A673 (cell line): ENCODE measurements at places on chromosomes 1 and 21. TPM values are rescaled to one million over a fixed set of nuclear protein-coding genes. Genes with fewer than 3 reads are reported as not detected.

DNA sequence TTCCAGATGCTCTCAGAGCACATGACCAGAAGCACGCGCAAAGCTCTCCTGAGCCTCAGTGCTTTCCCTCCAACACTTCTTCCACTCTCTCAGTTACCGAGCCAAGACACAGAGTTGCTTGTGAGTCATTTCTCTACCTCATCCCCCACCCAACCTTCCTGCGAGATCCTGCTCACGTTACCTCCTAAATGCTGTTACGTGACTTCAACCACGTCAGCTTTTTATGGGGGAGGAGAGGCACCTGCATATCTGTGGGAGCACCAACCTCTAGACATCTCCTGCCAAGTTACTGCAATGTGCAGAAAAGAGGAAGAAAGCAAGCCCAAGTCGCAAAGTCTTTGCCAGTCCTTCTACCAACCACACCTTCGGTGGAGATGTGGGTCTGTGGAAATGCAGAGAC is 27.2 kb upstream of the ERG start:
- no peak for DNase-seq

GRCh38 chr21:15468368-15468767 is 261.4 kb upstream of the USP25 start:
- no peak for DNase-seq

PRR9 gene
- total RNA-seq = not detected in 2 replicates

GRCh38 chr1:50968821-50969610 is 1.0 kb upstream of the CDKN2C start:
- peak; percentile 53 for DNase-seq

DNA sequence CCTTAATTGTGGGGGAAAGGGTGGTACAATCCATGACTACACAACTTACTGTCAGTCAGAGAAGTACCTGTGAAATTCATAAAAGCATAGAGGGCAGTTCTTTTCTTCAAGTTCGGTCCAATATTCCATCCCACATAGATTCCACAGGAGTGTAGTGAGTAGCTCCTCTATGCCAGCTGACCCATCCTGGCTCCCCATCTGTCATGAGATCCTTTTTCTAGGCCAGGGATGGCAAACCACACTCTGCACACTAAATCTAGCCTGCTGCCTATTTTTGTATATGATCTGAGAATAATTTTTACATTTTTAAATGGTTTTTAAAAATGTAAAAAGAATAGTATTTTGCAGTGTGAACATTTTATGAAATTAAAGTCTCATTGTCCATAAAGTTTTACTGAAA is 107.0 kb upstream of the TSPAN2 start:
- DNase-seq = no peak

- peak; percentile 53 for DNase-seq
Measured at GRCh38 chr1:17984583-17984982, 123.0 kb upstream of the IGSF21 start.

- DNase-seq = peak; percentile 30
Measured at GRCh38 chr1:239976130-239976968, 115.3 kb upstream of the FMN2 start.

- DNase-seq = no peak
Measured at GRCh38 chr1:221276896-221277409, 397.7 kb downstream of the HLX start.

PRAMEF12 gene
- not detected in 2 replicates for total RNA-seq

DNA sequence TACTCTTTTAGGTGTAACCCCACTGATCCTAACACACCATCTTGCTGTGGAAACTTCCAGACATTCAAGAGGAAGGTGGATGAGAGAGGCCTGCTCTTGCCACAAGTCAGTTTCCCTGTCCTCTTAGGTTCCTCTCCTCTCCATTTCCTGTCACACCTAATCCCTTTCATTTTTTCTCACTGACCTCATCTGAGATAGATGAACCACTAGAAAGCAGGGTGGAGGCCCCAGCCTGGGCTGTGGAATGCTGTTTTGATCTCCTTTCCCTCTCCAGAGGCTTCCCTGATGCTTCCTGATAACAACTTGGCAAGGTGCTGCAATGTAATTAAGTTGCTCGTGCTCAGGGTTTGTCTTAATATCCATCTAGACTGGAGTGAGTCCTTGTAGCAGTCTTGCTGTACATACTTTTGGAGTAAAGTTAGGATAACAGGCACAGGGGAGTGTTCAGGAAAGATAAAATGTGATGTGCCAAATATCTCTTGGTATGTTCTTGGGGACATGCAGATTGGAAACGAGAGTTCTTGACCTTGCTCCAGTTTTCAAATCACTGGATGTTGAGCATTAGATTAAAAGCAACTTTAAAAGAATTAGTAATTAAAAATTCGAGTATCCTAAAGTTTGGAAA is 11.2 kb downstream of the LRRC42 start:
- no peak for DNase-seq

GRCh38 chr1:113905435-113905861 is 322 bp downstream of the DCLRE1B start:
- no peak for DNase-seq

DNA sequence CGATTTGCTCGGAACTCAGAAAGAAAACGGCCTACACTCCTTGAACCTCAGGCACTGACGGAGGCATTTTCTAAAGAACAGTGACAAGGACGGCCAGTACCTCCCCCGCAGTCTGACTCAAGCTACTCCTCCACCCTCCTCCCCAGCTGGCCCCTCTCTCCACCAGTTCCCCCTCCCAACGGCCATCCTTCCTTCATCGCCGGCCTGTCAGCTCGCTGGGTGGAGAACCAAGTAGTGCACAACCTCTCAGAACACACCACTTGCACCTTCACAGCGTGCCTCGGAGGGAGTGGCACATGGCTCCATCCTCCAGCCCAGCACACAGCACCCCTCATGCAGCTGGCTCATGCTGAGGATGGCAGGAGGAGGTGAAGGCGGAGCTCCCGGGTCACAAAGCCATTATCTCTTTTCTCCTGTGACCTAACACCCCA is 58.8 kb downstream of the TOR1AIP2 start:
- no peak for DNase-seq

GRCh38 chr1:236120721-236121153 is 21.6 kb upstream of the GPR137B start:
- DNase-seq = no peak

DNA sequence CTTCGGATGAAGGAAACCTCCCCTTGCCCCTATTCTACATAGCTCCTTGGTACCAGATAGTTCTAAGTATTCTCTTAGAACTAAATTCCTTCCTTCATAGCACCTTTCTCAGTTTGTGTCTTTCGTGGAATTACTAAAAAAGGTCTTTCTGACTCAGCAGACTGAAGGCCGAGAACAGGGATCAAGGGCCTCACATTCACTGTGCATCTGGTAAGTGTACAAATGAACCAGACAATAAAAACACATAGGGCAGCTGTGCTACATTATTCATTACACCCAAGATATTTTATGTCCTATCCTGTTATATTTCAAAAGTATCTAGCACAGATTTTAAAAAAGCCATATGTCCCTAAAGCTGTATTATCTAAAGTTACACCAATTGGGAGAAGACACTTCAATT is 62.9 kb upstream of the HP1BP3 start:
- no peak for DNase-seq

SNX7 gene
- total RNA-seq = 4.4 and 5.7 TPM in 2 replicates

- DNase-seq = peak; percentile 73
Measured at GRCh38 chr1:8404460-8405370, 86.8 kb downstream of the SLC45A1 start.

SPATA6 gene
- total RNA-seq = 2.7 and 8.6 TPM in 2 replicates

MPL gene
- not detected in 2 replicates for total RNA-seq

DNA sequence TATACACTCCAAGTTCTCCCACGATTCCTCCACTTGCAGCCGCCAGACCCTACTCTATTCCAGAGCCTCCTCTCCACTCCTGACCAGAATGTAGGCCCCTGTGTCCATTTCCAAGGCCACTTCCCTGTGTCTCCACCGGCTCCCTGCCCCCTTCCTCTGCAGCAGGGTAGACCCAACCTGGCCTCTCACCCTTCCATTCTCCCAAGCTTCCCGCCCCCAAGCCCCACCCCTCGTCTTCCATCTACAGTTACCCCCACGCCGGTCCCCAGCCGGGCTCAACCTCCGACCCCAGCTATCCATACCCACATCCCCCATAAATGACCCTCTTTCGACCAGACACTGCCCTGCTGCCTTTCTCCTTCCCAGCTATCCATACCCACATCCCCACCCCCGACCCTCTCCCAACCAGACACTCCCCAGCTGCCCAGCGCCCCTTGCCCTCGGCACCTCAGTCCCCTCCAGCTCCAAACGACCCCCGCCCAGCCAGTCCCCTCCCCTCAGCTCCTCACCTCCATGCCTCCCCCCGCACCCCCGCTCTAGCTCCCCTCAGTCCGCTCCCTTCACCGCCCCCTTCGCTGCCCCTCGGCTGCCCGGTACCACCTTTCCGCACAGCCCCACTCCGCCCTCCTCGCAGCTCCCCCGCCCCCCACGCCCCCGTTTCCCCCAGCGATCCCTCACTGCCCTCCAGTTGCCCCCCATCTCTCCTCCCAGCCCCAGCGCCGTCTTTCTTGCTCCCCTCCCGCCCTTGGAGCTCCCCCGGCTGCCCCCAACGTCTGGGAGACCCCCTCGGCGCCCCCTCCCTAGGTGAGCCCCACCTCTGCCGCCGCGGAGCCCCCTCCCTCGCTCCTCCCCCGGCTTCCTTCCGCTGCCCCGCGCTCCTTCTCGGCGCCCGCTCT is 670 bp downstream of the RAB3B start:
- DNase-seq = no peak

ZNF695 gene
- total RNA-seq = 14.1 and 15.9 TPM in 2 replicates

GRCh38 chr1:200172311-200172710 is 144.8 kb downstream of the NR5A2 start:
- no peak for DNase-seq

DNA sequence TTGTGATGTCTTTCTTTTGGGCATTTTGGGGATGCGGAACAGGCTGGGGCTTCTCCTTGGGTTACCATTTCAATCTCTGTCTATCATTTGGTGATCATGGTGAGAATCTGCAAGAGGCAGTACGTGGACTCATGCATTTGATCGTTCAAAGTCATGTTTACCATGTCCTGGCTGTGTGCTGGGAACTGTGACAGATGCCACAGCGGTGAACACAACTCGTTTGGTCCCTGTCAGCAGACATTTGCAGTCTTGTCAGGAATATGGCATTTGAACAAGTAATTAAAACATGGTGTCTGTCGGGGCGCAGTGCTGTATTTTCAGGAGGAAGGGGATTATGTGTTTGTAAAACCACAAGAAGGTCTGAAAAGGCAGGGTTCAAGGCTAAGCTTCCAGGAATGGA is 103.3 kb upstream of the IGSF21 start:
- DNase-seq = no peak

GRCh38 chr1:32992489-32993323 is 28.1 kb upstream of the RNF19B start:
- peak; percentile 79 for DNase-seq

PODN gene
- 0.17 TPM in 1 of 2 replicates, not detected in the other for total RNA-seq
